ENCODE measurements at places on chromosomes 11 and 22.

DNA sequence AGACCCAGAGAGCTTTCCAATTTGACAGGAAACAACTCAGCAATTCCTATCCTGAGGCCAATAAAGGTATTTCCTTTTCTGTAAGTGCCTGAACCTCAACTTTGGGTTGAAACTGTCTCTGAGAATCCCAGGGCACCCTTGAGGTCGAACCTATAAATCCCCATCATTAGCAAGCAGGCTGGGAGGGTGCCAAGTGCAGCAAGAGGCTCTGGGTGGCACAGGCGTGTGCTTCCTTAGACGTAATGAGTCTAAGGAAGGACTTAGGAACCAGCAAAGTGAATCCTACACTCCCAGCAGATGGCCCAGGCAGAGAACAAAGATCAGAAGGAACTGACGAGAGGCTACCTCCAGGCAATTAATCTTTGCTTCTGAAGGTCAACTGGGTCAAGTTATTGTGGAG, 234.3 kb upstream of the NARS2 start:
- no peak for DNase-seq

DNA sequence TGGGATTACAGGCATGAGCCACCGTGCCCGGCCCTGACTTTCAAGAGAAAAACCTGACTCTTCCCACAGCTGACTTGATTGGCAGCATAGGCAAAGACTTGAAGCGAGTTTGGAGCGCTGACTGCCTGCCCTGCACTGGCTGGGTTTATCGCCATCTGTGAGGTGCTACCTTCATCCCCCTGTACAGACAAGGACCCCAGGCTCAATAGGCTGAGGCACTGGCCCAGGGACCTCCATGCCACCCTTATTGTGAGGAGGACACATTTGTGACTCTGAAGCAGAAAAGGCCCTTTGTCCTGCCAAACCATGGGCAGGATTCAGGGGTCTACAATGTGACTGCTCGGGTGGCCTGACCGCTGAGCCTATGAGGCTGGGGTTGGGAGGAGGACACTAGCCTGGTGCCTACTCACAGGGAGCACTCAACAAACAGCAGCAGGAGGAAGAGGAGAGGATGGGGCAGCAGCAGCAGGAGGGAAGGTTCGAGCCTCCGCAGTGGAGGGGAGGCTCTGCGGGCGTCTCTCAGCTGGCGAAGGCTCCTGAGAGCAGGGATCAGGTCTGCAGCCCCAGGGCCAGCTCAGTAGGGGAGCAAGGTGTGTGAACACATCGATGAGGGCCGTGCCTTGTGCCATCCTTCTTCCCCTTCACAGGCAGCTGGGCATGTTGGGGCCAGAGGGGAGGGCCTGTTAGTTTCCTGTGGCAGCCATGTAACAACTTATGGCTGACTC, 72.9 kb upstream of the WNT7B start:
- no peak for DNase-seq

- DNase-seq, result no peak
Measured at GRCh38 chr11:111476956-111477355, 35.2 kb downstream of the BTG4 start.

GRCh38 chr22:36465232-36466021, 16.0 kb downstream of the TXN2 start:
- DNase-seq, result no peak

GRCh38 chr11:2208691-2209369, 37.2 kb upstream of the TH start:
- DNase-seq, result no peak

- no peak for DNase-seq
Measured at GRCh38 chr22:32775957-32776356, 25.5 kb upstream of the TIMP3 start.
